Lower leg skin (tissue), 4 donors: ENCODE measurements at places on chromosomes 2 and 18. TPM values are rescaled to one million over a fixed set of nuclear protein-coding genes. Genes with fewer than 3 reads are reported as not detected.

DNA sequence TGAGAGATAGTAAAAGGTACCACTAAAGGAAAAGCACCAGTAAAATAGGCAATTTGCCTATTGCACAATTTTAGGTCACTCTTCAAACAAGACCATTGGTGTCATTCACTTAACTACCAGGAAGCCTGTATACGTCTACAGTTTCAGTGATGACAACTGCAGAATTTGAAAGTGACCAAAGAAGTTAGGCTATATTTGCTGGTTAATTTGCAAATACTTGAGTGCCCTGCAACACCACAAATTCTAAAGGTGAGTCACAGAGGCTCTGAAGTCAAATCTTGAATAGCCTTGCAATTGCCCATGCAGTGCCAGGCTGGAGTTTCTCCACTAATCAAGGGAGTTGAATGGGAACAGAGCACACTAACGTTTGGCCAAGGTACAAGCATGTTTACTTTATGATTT is 128.7 kb upstream of the CCDC68 start:
- no peak for DNase-seq

GRCh38 chr2:117536139-117536538 is 278.4 kb upstream of the DDX18 start:
- DNase-seq: no peak

DNA sequence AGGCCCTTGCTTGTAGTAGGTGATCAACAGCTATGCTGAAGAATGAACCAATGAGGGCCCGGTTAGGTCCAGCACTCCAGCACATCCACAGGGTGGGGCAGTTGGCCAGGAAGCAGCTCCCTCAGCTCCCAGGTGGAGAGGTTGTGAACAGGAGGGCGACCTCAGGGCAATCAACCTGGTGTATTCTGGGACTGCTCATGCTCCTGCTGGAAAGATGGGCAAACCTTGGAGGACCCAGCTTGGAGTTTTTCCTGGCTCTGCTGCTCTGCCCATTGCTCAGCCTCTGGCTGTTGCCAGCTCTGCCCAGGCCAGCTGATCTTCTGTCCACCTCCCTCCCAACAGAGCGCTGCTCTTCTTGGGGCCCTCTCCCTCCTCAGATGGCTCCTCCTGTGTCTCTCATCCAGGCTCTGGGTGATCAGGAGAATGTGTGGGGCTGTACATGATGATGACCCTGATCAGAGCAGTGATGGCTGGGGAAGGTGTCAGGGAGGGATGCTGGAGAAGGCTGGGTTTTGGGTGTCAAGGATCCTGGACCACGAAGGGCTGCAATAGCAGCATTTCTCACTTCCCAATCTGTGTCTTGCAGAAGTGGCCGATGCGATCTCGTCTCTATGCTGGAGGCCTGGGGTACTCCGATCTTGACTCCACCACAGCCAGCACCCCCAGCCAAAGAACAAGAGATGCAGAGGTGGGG is 3.4 kb downstream of the TCF23 start:
- DNase-seq: no peak

DNA sequence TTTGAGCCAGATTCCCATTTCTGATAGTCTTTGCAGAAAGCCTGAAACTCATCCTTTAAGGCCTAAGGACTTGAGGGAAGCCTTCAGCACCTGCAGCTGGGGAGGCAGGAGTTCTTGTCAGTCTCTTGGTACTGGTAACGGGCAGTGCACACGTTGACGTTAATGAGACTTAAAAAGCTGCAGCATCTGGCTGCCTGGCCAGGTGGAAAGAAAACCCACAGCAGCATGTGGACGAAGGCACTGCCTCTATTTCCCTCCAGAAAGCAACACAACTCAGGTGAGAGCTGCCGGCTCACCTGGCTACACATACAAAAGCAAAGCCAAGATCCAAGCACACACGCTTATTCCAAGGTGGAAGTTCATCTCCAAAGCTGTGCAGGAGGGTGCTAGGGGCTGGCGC is 178.8 kb downstream of the ANAPC1 start:
- DNase-seq: no peak

The CHRNG gene
- not detected for total RNA-seq

DNA sequence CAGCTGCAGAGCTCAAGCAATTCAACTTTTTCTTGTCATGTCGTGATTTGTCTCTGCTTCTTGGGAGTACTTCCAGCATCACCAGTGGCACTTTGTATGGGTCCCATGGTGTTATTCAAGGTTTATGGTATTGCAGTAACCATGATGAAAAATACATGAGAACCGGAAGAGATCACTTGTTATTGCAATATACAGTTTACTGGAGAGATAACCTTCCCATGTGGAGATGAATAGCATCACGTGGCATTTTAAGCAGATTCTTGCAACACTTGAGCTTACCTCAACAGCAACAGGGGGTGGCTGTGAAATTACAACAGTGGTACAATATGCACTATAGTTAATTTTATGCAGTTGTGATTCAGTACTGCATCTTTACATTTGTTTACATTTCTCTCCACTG is 97.4 kb downstream of the APOB start:
- no peak for DNase-seq

GRCh38 chr2:58876126-58876525 is 635.0 kb upstream of the FANCL start:
- no peak for DNase-seq
